ENCODE measurements at places on chromosomes 2 and 18.
A peak's percentile ranks its signal among the peaks of the same experiment; 100 is the strongest.

GRCh38 chr2:136206613-136207012, 88.7 kb upstream of the CXCR4 start:
- DNase-seq, result no peak

GRCh38 chr2:158782616-158783015, 12.5 kb upstream of the DAPL1 start:
- peak; percentile 4 for DNase-seq

- DNase-seq, result no peak
Observed at GRCh38 chr2:217827430-217828201, 175.2 kb downstream of the TNS1 start.

- DNase-seq, result no peak
Observed at GRCh38 chr18:54278615-54279014, 9.3 kb downstream of the POLI start.

DNA sequence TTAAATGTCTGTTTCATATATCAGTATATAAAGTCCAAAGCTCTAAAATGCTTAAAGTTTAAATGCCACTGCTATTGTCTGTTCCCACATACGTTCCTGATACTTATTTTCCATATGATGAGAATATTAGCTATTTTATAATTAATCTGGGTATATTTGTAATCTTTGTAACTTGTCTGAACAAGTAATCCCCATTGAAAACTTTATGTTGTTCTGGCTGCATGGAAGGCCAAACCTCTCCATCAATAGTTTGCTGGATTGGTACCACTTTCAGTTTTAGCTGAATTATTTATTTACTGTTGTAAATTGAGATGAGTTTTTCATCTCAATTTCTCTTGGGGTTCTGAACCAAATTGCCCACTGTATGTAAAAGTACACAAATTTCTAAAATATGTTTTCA, 1.5 kb downstream of the MBD5 start:
- DNase-seq, result no peak

DNA sequence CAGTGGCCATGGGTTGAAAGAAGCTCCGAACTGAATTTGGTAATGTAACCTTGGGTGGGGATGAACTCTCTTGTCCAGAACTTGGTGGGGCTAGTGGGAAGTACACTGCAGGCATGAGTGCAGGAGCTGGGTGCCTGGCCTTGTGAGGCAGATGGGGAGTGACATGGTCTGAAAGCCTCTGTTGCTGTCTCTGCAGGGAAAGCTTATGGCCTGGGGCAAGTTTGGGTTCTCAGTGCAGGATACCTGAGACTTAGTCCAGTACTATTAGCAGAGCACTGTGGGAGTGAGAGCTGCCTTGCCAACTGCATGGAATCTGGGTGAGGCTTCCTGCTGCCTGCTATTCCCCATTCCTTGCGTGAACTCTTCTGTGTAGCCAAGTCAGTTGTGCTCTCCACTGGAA, 1620.9 kb upstream of the NXPH2 start:
- DNase-seq, result no peak

GRCh38 chr18:55927831-55928230, 339.8 kb upstream of the TCF4 start:
- DNase-seq, result peak; percentile 94

- DNase-seq, result peak; percentile 29
Observed at GRCh38 chr2:202831242-202832220, 40.0 kb downstream of the ICA1L start.

- DNase-seq, result no peak
Observed at GRCh38 chr2:85428343-85428881, 9.9 kb downstream of the SH2D6 start.

DNA sequence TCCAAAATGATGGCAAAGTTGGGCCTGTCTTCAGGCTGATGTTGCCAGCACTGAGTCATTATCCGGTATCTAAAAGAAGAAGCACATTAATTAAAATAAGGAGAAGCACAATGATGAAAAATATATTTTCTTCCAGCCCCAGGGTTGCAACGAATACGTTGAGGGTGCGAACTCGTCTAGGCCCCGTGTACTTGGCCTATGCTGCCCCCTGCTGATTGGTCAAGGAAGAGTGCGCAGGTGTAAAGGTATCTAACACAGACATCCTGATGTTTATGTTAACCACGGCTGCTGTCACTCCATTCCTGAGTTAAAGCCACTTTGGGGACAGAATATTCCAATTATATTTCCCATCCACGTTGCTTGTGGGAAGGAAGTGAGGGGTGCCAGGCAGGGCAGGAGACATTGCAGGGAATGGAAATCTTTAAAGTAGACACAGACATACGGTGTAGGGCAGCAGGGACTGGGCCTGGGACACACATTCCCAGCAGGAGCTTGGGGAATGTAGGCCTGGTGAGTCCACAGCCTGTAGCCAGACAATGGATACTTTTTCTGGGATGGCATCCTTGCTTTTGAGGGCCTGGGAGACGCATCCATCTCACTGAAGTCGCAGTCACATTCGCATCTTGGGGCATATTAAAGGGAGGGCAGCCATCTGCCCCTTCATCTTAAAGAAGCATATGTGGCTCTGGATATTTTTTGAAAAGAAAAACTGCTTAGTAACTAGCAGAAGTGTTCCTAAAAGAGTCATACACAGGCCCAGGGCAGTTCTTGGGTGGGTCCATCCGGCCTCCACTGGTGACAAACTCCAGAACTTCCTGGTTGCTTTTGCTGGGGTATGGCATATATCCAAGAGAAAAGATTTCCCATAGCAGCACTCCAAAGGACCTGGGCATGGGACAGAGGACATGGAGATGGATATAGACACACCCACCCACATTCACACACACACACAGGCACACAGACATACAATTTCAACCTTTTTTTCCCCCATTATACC, 81.9 kb downstream of the CLIP4 start:
- peak; percentile 6 for DNase-seq

DNA sequence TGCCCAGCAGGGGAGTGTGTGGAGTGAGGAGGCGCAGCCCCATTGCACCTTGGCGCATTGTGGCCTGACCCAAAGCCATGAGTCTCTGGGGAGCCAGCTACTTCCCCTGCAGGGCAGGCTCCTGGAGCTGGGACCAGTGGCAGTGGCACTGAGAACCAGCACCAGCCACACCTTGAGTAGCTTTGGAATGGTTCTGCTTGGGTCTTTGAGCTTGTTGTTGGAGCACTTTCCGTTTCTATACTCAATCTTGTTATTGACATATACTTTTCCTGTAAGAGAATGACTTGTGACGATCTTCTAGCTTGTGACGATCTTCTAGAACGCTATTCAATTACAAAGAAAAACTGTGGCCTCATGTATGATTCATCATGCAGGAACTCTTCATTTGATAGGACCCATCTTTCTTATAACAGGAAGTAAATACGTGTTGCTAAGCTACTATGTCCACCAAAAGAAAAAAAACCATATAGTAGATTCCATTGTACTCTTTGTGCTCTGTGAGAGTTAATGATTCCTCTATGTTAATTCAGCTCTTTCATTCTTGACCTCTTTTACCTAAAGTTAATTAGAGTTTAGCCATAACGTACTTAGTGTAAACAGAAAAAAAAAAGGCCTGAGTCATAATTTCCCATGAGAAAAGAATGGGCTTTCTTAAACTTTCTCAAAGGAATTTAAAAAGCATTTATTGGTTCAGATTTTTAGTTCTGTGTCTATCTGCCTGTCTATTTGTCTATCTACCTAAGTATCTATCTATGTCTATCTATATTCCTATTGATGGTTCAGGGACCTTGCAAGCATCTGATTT, 113.1 kb downstream of the GATA6 start:
- peak; percentile 17 for DNase-seq

- no peak for DNase-seq
Observed at GRCh38 chr2:100018341-100019193, 123.8 kb downstream of the AFF3 start.

DNA sequence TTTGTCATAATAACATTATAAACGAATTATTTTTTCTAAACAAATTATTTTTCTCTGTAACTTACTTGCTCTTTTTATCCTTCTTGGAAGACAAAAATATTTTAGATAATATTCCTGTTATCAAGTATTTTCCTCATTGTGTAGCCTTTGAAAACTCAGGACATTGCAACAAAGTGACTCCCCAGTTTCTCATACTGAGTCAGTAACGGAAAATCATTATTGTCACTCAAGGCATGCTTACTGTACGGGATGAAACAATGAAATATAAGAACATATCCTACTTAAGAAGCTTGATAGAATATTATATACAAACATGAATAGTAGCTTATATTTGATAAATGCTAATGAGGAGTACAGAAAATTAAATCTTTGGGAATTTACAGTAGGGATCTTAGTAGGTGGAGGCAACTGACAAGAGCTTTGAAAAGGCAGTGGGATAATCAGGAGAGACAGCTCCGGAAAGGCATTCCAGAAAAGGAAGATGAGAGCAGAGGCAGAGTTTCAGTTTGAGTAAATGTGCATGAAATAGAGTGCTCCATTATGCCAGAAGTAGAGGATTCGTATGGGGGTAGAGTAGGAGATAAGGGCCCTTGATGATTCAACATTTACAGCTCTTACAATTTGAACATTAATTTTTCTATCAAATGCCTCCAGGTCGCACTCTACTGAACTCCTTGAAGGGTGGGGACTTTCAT, 14.0 kb upstream of the YES1 start:
- DNase-seq, result no peak

- DNase-seq, result no peak
Observed at GRCh38 chr2:231680992-231681852, 27.1 kb upstream of the PTMA start.

GRCh38 chr2:66814916-66815315, 380.0 kb downstream of the MEIS1 start:
- DNase-seq, result no peak

DNA sequence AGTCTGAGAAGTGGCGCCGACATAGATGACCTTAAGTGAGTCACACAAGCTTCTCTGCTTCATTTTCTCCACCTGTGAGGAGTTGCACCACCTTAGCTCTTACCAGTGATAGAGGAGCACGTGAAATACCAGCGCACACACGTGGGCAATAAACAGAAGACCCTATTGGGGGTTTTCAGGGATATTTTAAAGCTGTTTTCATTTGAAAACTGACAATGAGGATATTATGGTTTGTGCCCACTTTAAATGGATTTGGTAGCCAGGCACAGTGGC, 47.3 kb upstream of the FZD7 start:
- DNase-seq, result no peak

DNA sequence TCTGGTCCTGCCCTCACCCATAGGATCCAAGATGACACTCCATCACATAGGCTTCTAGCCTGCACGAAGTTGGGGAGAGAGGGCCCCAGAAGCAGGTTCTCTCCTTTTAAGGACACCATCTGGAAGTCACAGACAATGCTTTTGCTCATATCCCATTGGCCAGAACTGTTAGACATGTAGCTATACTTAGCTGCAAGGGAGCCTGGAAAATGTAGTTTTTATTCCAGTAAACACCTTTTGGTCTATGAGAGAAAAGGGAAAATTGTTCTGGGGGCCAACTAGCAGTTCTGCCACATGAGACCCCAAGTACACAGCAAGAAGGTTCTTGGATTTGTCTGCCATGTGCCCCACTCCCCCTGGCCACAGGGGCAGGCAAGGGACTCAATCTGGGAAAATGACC, 206.1 kb downstream of the ZFP36L2 start:
- DNase-seq, result no peak

- no peak for DNase-seq
Observed at GRCh38 chr2:41040782-41041520, 589.1 kb upstream of the SLC8A1 start.

All from fibroblast of skin of left biceps (primary cell).